Globus pallidus (tissue), 1 donor: ENCODE measurements at places on chromosomes 1 and 21.

- no peak for DNase-seq
These were observed 105.0 kb downstream of the MATN1 start for GRCh38 chr1:30618335-30618747.

DNA sequence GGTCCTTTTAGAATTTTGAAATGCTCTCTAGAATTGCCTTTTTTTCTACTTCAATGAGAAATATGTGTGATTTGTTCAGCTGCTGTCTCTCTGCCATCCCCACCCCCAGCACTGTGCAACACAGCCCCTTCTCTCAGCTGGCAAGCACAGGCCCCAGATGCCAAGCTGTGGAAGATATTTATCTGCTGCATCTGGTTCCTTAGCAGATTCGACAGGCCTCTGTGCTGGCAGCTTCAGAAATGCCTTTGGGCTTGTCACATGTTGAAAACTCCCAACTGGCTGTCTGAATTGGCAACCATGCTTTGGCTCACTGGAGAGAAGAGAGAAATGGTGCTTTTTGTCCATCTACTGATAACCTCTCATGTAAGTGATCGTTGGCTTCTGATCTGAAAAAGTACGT, 206.7 kb upstream of the C1orf87 start:
- DNase-seq = peak; percentile 16

- DNase-seq = peak; percentile 72
These were observed 162.4 kb downstream of the PDE4B start for GRCh38 chr1:65955071-65955470.

DNA sequence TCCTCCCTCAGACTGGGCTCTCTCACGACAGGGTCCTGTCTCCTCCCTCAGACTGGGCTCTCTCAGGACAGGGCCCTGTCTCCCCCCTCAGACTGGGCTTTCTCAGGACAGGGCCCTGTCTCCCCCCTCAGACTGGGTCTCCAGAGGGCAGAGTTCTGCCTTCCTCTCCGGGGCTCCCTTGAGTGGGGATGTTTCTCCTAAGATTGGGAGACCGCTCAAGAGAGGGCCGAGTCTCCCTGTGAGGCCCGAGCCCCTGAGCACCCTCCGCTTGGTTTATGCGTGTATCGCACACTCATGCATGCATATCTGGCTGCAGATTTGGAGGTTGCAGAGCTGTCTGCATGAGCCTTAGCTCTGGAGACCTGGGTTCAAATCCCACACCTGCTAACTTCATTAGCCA, 39.3 kb upstream of the CSF3R start:
- DNase-seq = no peak

GRCh38 chr1:19057182-19057779, 100.8 kb upstream of the IFFO2 start:
- DNase-seq = no peak

DNA sequence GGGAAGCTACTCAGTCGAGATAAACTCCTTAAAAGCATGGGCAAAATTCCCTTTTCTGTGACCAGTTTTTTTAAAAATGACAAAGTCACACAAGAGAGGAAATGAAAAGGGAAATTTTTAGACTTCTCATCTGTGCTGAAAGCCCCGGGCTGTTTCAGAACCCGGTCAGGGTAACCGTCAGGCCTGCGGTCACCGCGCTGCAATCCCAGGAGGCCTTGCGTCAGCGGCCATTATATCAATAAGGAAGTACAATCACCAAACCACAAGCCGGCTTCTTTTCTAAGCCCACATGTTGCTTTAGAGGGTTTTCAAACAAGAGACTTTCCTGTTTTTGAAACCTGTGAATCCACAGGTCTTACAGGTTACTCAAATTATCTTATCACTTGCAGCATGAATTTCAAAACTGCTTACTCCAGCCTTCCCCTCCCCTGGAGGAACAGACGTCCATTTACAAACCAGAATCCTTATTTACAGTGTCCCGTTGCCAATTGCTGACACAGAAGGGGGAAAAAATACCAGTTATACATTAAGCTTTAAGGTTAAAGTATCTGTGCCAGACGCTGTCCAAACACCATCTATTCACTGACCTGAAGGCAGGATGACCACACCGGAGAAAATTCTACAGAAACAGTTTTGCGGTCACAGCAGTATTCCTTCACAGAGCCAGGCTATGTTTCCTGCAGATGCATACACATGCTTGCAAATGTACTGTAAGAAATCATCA, 165.3 kb downstream of the TOMM20 start:
- DNase-seq = peak; percentile 60

GRCh38 chr1:191984856-191985255, 173.4 kb upstream of the RGS18 start:
- no peak for DNase-seq

DNA sequence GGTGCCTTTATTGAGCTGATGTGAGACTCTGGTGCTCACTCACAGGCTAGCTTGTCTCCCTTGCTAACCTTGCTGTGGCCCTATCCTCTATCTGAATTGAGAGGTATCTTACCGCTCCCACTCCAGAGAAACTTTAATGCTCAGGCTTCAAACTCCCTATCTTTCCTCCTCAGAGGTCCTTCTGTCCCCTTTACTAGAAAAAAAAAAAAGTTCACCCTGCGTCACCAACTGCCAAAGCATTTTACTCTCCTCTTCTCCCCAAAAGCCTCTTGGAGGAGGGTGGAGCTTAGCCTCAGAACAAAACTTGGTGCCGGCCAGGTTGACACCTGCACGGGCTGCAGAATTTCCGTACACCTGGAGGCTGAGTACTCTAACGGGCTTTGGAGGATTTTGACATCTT, 55.1 kb downstream of the ATP2B4 start:
- DNase-seq = no peak

- DNase-seq = no peak
These were observed 48.9 kb upstream of the TADA1 start for GRCh38 chr1:166924823-166925541.

- no peak for DNase-seq
These were observed 158.3 kb upstream of the KAZN start for GRCh38 chr1:14440166-14440565.
